Suprapubic skin (tissue), 4 donors: ENCODE measurements at places on chromosomes 6 and 20. TPM values are rescaled to one million over a fixed set of nuclear protein-coding genes. Genes with fewer than 3 reads are reported as not detected.

The PTPRT gene
- total RNA-seq: 1.7 TPM

The SLC2A4RG gene
- 107 TPM for total RNA-seq

The PPIL6 gene
- 4.5 TPM for total RNA-seq

The EPB41L1 gene
- total RNA-seq: 14.3 TPM

The FAM162B gene
- 4.1 TPM for total RNA-seq

The POM121L2 gene
- total RNA-seq: not detected

DNA sequence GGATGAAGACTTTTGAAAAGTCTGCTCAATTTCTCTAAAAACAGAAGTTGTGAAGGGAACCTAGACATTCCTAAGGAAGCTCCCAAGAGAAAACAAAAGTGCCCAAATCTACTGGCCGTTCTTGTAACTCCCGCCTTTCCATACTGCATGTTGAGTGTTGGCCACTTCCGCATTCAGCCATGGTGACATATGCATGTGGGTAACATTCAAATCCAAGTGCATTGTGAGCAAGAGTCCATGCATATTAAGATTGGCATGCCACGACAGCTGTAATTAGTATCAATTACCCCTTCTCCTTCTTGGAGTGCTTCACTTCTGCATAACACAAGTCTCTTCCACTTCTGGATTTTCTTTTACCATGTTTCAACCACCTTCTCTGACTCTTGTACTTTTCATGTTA lies 8.4 kb downstream of the SLC35D3 start:
- no peaks in the 10 kb centered on the region for H3K27me3 ChIP-seq
- DNase-seq: no peak
- H3K4me1 ChIP-seq: no peaks in the 10 kb centered on the region
- H3K36me3 ChIP-seq: no peaks in the 10 kb centered on the region
- H3K4me3 ChIP-seq: no peak overlapping the region

DNA sequence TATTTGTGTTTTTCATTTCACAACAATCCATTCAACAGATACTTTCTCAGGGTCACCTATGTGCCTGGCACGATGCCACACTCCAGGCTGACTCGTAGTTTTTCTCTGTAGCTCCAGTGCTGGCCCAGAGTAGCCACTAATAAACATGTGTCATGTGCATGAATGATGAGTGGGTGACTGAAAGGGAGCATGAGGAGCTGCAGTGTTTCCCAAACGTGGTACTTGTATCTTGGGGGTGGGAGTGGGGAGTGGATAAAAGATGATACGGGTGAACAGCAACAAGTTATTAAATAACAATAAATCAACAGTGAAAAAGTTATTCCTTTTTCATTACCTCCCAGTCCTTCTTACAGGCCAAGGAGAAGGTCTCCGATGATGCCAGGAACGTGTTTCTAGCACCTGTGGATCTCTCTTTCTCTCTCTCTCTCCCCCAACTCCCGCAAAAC lies 17.1 kb downstream of the SRXN1 start:
- no peak overlapping the region for H3K4me3 ChIP-seq
- H3K27me3 ChIP-seq: peaks cover 20% of the 10 kb centered on the region
- no peaks in the 10 kb centered on the region for H3K4me1 ChIP-seq
- no peak for DNase-seq
- H3K36me3 ChIP-seq: no peaks in the 10 kb centered on the region

DNA sequence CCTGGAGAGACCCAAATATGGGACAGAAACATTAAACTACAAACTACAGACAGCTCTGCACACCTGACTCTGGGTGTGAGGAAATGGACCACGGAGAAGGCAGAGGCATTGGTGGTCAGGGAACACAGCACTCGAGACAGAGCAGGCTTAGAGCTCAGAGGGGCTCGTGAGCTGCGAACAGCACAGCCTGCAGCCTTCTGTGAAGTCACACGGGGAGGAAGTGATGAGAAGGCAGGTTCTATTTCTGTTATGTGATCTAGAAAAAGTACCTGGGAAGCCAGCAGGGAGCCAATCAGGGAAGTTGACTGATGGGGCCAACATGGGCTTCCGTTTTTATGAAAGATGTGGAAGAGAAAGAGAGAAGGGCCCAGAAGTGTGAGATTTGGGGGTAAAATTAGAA lies 88.9 kb upstream of the SNAP25 start:
- H3K4me1 ChIP-seq: no peaks in the 10 kb centered on the region
- no peaks in the 10 kb centered on the region for H3K27me3 ChIP-seq
- H3K27ac ChIP-seq: no peak overlapping the region
- no peaks in the 10 kb centered on the region for H3K36me3 ChIP-seq

DNA sequence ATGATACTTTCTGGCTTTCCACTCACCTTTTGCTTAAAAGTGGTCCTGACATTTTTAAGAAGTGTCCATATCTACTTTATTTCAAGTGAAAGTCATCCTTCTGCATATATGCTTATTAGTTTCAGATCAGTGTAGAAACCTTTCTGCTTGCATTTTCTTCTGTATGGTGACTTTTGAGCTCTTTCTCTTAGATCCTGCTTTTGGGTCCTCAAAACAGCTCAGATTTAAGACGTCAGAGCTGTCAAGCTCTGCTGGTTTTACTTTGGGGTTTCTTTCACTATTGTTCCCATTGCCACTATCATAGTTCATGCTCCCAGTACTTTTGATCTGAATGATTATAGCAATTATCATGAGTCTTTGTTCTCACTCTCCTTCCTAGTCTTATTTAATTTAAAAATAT lies 41.7 kb downstream of the BCKDHB start:
- no peaks in the 10 kb centered on the region for H3K36me3 ChIP-seq
- H3K27me3 ChIP-seq: no peaks in the 10 kb centered on the region
- DNase-seq: no peak
- no peak overlapping the region for H3K4me3 ChIP-seq

- no peak for DNase-seq
- H3K27ac ChIP-seq: peak overlapping the region; percentile 24
- H3K27me3 ChIP-seq: no peaks in the 10 kb centered on the region
- H3K4me3 ChIP-seq: no peak overlapping the region
- peaks cover 20% of the 10 kb centered on the region for H3K4me1 ChIP-seq
Measured at GRCh38 chr20:4805663-4806449, 84.1 kb downstream of the PRND start.

DNA sequence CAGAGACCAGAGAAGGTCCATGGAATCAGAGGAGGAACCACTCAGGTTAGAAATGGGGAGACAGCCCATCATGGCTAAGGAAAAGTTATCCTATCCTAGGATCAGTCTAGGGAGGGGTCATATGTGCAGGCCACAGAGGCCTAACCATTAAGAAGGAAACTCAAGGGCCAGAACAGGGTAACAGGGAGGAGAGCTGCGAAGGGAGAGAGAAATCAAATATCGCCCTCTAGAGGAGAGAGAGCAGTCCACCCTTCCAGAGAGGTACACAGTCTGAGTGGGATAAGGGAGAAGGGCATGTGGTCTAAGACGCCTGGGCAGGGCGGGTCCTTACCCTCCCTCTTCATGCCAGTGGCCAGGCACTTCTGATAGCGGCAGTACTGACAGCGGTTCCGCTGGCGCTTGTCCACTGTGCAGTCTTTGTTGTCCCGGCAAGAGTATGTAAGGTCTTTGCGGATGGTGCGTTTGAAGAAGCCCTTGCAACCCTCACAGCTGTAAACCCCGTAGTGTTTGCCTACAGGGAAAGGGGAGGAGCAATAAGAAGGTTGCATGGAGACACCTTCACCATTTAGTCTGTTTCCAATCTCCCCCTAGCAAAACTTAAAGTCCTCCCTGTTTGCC lies 2.9 kb downstream of the RXRB start:
- peaks cover 33% of the 10 kb centered on the region for H3K36me3 ChIP-seq
- H3K27ac ChIP-seq: no peak overlapping the region
- H3K4me3 ChIP-seq: no peak overlapping the region
- H3K27me3 ChIP-seq: no peaks in the 10 kb centered on the region
- DNase-seq: no peak

DNA sequence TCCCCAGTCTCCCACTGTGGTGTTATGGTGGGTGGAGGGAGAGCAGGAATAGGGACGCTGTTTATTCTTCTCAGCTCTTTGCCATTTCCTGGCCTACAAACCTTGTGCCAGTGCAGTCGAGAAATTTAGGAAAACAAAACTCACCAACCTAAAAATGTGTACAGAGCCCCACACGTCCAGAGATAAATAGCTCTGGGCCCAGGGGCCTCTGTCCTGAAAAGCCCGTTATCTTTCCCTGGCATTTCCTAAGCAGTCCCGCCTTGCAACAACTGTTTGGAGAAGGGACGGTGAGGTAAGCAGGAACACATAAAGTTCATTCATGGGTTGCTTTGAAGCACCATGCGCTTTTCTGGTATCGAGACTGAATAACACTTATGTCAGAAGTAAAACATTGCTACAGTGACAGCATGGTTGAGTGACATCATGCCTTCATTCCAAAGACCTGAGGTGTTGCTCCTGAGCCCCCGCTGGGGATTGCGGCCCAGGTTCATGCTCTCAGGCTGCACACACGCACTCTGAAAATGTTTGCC lies 80.1 kb upstream of the NXT1 start:
- peak overlapping the region; percentile 23 for H3K27ac ChIP-seq
- H3K4me3 ChIP-seq: no peak overlapping the region
- peak; percentile 43 for DNase-seq
- H3K4me1 ChIP-seq: no peaks in the 10 kb centered on the region
- H3K36me3 ChIP-seq: no peaks in the 10 kb centered on the region

DNA sequence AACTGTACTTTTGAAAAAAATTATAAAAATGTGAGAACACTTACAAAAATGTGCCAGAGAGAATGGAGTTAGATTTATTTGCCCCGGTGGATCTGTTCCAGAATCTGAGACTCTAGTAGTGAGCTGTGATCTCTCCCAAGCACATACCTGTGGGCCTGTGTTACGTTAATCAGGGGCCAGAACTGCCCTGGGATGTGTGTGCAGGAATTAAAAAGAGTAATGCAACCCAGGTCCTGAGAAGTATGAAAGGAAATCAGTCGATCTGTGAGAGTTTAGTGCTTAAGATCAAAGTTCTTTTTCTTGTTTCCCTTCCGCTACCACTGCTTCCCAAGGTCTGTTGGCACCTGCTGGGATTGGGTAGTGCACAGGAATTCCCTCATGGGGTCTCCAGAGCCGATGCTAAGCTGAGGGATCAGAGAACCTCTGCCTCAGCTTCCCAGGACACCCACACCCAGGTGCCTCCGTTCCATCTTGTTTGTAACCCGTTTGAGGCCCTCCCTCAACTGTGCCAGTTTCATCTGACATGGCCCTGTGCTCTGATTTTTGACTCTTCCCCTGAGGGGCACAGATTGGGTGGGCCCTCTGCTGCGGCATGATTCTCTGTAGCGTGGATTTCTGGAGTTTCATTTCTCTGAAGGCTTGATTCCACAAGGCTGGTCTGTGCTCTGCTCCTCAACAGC lies 87.7 kb downstream of the RREB1 start:
- H3K27me3 ChIP-seq: no peaks in the 10 kb centered on the region
- peak overlapping the region; percentile 34 for H3K27ac ChIP-seq
- peaks cover 27% of the 10 kb centered on the region for H3K36me3 ChIP-seq
- H3K4me1 ChIP-seq: peaks cover 22% of the 10 kb centered on the region
- H3K4me3 ChIP-seq: no peak overlapping the region

DNA sequence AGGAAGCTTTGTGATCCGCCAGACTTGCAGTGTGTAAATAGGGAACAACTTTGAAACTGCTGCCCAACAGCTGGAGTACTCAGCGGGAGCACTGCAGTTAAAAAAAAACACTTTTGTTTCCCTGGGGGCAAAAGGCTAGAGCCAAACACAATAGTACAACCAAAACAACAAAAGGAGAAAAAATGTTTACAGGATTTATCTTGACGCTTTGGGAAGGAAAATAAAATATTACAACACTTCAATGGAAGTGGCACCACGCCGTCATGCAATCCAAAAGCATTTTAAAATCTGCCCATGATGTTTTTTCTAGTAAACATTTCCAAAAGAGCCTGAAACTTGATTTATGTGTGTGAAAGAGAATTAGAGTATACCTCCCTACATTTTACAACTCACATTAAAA lies 26.0 kb downstream of the PTPRK start:
- H3K27me3 ChIP-seq: no peaks in the 10 kb centered on the region
- no peaks in the 10 kb centered on the region for H3K36me3 ChIP-seq
- H3K4me3 ChIP-seq: no peak overlapping the region
- no peak overlapping the region for H3K27ac ChIP-seq
- DNase-seq: no peak

- no peaks in the 10 kb centered on the region for H3K36me3 ChIP-seq
- no peaks in the 10 kb centered on the region for H3K27me3 ChIP-seq
- peak overlapping the region; percentile 59 for H3K27ac ChIP-seq
- DNase-seq: no peak
Measured at GRCh38 chr6:148709577-148709976, 37.3 kb upstream of the UST start.

DNA sequence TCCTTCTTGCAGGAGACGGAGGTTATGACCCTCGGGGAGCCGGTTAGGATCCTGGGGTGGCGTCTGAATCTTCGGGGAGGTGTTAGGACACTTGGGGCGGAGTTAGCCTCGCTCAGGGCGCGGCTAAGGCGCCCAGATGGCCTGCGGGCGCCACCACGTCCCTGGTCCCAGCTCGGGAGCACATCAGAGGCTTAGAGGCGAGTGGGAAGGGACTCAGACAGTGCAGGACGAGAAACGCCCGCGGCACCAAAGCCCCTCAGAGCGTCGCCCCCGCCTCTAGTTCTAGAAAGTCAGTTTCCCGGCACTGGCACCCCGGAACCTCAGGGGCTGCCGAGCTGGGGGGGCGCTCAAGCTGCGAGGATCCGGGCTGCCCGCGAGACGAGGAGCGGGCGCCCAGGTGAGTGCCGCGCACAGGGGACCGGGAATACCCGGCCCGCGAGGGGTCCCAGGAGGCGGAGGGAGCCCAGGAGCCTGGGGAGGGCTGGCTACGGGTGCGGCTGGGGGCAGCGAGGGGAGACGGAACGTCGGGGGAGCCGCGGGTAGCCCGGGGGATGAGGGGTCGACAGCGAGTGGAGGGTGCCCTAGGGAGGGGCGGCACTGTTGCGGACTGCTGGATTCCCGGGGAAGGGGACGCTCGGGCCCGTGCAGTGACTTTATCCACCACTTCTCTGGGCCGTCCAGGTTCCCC lies at the start of gene HCK:
HCK (plus strand) TSS at position 153 of the 688 bp plus-strand sequence.
- H3K4me1 ChIP-seq: peaks cover 16% of the 10 kb centered on the region
- peak within 1 kb of the TSS; percentile 47 for H3K4me3 ChIP-seq

DNA sequence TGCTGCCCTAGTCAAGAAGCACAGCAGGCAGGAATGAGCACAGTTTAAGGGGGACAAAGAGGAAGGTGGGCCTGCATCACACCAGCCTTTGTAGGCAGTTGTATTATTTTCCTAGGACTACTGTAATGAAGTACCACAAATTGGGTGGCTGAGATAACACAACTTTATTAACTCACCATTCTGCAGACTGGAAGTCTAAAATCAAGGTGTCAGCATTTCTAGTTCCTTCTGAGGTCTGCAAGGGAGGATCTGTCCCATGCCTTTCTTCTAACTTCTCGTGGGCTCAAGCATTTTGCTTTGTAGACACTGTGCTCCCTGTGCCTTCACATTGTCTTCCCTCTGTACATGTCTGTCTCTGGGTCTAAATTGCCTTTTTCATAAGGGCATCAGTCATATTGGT lies 488.5 kb upstream of the JARID2 start:
- no peaks in the 10 kb centered on the region for H3K27me3 ChIP-seq
- DNase-seq: no peak
- no peaks in the 10 kb centered on the region for H3K36me3 ChIP-seq

DNA sequence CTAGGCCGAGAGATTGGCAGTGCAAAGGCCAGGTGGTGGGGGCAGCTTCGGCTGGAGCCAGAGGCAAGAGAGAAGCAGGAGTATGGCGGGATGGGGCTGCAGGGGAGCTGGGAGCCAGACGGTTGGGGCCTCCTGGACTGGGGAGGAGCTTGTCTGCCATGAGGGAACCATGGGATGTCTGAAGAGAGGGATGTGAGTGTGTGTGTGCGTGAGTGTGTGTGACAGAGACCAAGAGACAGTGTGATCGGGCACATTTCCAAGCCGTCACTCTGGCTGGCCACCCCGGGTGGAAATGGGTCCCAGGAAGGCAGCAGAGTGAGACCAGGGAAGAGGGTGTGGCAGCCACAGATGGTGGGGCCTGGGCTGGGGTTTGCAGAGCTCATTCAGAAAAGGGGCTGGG lies 13.8 kb downstream of the PHACTR3 start:
- no peak for DNase-seq
- H3K4me3 ChIP-seq: no peak overlapping the region
- peaks cover 43% of the 10 kb centered on the region for H3K27me3 ChIP-seq
